ENCODE measurements at places on chromosomes 7 and 10.

DNA sequence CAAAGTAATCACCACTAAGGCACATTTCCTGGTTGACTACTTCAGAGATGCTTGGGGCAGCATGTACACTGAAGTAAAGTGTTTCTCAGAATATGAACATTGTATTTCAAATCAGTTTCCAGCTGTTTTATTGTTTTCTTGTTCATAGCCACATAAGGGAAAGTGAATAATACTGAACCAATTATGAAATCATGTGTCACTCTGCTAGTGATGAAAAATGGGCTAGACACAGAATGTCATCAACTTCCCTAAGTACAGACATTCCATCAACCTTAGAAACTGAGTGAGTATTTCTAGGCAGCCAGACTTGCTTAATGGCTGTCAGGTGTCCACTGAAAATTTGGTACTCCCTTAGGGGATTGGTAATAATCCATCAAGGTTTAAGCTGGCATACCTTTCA lies 603.5 kb downstream of the ARL4A start:
- DNase-seq = no peak

DNA sequence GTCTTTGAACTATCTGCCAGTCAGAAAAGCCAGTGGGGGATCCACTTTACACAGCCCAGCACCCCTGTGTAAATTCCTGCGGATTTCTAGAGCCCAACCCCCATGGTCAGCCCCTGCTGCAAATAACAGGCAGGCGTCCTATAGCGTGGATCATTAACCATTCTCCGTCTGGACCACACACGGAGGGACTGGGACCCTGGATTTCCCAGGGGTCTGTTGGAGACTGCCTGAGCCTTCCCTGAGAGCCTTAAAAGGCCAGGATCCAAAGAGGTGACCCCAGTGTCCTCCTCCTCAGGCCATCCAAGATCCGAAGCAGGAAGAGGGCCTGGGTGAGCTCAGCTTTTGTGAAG lies 11.2 kb upstream of the GRID1 start:
- DNase-seq = no peak

DNA sequence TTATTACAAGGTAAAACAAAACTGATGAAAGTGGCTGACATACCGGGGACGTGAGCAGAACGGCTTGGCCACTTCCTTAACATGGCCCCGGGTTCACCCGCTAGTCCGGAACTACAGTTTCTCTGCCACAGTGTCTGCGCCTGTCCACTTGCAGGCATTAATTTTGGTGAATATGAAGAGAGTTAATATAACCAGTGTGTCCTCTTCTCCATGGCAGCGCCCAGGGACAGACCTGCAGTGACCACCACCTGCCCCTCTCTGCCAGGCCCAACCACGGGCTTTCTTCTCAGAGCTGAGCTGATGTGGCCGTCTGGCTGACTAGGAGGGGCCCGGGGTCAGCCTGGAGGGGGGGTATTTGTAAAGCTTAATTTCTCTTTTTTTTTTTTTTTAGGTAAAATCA lies 1.1 kb upstream of the NDUFB2 start:
- no peak for DNase-seq

GRCh38 chr10:29569795-29570194 lies 65.0 kb downstream of the SVIL start:
- no peak for DNase-seq

- peak; percentile 63 for DNase-seq
Observed at GRCh38 chr10:96670786-96671185, 49.5 kb downstream of the PIK3AP1 start.

DNA sequence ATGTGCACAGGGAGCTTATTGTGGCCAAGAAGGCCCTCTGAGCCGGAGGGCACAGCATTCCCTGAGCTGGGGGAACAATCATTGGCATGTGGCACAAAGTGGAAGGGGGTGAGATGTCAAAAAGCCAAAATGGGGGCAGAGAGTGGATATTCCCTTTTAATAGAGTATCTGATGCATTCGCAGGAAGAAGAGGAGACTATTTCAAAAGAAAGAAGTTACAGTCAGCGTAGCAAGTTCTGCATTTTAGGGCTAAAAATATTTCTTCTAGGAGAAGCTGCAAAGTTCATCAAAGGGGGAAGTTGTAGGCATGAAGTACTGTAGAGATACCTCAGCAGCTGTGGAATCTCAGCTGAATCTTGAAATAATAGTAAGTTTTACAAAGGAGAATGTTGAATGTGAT lies 136.0 kb upstream of the WDR11 start:
- no peak for DNase-seq

DNA sequence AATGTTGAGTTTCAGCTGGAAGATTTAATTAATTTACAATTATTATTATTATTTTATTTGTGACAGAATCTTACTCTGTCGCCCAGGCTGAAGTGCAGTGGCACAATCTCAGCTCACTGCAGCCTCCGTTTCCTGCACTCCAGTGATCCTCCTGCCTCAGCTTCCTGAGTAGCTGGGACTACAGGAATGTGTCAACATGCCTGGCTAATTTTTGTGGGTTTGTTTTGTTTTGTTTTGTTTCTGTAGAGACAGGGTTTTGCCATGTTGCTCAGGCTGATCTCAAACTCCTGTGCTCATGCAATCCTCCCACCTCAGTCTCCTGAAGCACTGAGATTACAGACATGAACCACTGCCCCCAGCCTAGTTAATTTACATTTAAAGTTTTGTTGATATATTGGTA lies 93.8 kb upstream of the MEOX2 start:
- no peak for DNase-seq

GRCh38 chr7:139183878-139184338 lies 47.1 kb upstream of the UBN2 start:
- no peak for DNase-seq

DNA sequence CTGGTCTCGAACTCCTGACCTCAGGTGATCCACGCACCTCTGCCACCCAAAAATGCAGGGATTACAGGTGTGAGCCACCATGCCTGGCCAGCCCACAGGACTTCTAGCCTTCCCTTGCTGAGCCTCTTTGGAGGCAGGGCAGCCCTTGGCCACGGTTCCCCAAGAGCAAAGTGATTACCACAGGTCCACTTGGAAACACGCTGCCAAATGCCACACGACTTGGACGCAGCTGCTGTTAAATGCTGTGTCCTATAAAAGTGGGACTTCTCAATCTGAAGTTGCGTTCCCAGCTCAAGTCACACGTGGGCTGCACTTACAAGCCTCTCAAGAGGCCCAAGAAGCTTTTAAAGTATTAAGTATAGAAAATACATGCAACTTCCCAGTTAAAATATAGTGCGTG lies 30.1 kb downstream of the CTBP2 start:
- DNase-seq = no peak

DNA sequence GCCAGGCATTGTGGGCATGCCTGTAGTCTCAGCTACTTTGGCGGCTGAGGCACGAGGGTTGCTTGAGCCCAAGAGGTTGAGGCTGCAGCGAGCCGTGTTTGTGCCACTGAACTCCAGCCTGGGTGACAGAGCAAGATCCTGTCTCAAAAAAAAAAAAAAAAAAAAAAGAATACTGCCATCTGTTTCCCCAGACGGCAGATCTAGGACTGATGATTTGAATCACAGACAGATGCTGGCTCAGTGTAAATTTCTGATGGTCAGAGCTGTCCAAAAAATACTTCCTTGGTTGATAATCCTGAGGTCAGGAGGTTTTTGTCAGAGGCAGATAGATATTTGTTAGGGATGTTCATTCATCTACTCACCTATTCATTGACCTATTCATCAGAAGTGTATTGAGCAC lies 130.7 kb downstream of the REEP3 start:
- no peak for DNase-seq

DNA sequence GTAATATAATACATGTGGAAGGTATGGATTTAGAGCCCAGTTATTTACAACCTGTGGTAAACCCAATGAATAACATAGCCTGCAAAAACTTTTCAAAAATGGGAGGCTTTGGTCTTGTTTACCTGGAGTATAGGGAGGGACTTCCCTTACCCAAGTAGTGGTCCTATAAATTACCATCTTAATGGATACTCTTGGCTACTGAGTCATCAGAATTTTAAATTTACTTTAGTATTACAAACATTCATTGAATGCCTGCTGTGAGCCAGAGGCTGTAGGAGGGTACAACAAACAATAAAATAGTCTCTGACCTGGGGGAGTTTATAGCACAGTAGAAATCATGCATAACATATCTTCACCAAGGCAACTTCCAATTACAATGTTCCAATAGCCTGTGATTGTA lies 365.1 kb downstream of the BBS9 start:
- DNase-seq = no peak

GRCh38 chr7:22201186-22201880 lies 155.6 kb downstream of the RAPGEF5 start:
- no peak for DNase-seq
